ENCODE measurements at places on chromosomes 2 and 18.
A peak's percentile ranks its signal among the peaks of the same experiment; 100 is the strongest.

DNA sequence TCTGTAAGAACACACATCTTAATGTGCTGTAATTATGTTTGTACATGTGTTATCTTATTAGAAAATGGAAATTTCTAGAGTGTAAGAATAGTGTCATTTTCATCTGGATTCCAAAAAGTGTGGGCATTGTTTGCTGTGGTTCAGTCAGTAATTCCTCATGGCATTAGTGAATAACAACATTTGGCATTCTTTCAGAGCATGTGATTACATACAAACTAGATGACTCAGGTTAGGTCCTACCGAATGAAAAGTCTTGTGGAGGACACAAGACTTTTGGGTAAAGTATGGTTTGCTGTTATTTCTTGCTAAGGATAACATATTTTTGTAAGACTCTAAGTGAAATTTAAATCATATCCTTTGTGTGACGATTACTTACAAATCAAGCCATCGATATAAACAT, 593.1 kb upstream of the NRXN1 start:
- no peak for DNase-seq

GRCh38 chr2:70118798-70119454, 31.6 kb downstream of the PCBP1 start:
- DNase-seq = no peak

GRCh38 chr2:222888716-222889115, 27.9 kb downstream of the ACSL3 start:
- no peak for DNase-seq

DNA sequence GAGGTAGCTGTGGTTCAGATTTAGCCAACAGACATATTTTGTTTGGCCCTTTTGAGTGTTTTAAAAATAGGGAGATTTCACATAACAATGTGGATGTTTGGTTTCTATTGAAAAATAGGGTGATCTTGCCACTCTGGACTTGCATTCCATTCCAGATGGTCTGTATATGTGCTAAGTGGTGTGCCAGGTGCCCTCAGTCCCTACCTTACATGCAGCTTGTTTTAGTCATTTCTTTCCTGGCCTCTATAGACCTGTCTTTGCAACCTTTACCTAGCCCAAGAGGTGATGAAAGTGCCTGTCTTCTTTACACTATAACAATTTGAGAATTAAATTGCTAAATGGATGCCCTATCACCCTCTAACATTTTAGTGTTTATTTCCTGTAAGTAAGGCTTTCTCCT, 11.1 kb downstream of the EML4 start:
- no peak for DNase-seq

GRCh38 chr2:159807183-159808031, 9.4 kb upstream of the CD302 start:
- DNase-seq = peak; percentile 57

- peak; percentile 52 for DNase-seq
Observed at GRCh38 chr2:154992826-154993225, 294.3 kb downstream of the KCNJ3 start.

DNA sequence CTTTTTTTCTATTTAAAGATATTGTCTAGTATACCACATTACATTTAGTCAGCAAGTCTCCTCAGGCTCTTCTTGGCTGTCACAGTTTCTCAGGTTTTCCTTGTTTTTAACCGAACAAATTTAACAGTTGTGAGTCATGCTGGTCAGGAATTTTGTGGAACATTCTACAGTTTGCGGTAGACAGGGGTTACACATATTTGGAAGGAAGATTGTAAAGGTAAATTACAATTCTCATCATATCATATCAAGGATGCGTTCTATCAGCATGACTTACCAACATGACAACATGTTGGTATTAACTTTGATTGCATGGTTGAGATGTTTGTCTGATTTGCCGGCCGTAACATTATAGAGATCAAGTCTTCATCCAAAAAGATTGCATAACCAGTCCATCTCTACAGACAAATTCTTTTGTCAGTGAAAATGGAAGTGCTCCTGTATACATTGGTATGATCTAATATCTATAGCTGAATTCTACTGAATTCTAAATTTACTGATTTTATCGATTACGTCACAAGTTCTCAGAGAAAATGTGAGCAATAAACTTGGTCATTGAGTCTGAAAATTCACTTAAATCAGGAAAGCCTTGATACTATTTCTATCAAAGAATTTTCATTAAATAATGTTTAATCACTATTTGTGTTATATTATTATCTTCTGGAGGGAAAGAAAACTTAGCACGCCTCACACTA, 664.4 kb upstream of the SLC8A1 start:
- no peak for DNase-seq

GRCh38 chr2:144834363-144834762, 314.4 kb upstream of the ZEB2 start:
- DNase-seq = no peak

DNA sequence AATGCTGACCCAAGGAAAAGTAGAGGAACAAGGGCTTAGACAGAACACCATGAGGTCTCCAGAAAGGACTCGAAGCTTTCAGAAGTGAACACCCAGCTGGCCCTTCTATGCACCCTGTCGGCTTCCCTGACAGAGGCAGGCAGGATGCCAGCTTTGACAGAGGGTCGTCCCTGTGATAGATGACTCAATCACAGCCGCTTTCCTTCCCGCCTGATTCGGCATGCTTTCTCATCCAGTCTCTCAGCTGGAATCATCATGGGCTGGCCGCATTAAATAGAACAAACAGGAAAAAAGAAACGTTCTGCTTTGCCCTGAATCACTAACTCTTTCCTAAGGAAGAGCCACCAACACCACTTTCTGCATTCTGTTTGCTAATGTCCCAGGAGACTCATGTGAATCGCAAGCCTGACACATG, 140.3 kb upstream of the RAB12 start:
- DNase-seq = peak; percentile 94

GRCh38 chr2:215856080-215856479, 157.3 kb downstream of the MREG start:
- DNase-seq = peak; percentile 31

DNA sequence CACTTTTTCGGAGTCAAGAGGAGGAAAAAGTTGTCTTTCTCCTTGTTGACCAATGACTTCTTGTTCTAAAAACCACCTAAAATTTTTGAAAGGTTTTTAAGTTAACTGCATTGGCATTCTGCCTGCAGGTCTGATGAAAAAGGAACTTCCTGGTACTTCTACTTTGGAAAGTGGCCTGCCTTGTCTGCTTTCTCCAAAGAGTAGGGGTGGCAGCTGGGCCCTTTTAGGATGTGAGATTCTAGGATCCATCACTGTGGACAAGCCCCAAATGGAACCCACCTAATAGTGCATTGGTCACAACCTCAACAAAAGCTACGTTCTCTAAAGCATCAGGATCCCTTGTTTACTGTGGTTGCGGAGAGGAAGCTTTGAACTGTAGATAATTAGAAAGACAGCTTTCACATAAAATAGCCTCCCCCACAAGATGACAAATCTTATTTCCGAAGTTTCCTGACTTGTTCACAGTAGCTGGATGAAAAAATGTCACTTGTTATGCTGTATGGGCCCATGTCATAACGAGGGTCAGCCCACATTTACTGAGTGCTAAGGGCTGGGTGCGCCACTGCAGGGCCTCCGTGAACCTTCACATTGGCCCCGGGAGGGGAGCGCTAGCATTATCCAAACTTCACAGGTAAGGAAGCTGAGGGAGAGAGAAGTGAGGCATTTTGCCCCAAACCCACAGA, 17.4 kb downstream of the ASPRV1 start:
- DNase-seq = no peak

DNA sequence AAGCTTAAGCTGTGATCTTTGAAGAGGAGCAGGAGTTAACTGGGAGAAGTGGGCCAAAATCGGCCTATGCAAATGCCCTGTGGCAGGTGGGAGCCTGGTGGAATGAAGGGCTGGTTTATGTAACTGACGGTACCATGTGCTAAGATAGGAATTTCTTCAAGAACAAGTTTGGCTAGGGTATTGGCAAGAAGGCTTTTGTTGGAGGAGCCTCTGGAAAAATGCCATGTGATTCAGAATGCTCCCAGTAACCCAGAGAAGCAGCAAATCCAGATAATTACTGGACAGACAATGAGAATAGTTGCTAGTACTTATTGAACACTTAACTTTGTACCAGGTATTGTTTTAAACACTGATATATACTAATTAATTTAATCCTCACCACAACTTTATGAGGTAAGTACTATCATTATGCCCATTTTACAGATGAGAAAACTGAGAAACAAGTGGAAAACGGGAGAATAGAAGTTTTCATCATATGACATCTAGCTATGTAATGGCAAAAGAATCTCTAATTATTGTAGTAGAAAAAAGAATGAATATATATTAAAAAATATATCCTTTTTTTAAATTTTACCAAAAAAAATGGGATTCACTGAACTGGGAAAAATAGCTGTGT, 9.1 kb upstream of the FAM124B start:
- no peak for DNase-seq

GRCh38 chr2:16416651-16417050, 249.0 kb downstream of the CYRIA start:
- no peak for DNase-seq

DNA sequence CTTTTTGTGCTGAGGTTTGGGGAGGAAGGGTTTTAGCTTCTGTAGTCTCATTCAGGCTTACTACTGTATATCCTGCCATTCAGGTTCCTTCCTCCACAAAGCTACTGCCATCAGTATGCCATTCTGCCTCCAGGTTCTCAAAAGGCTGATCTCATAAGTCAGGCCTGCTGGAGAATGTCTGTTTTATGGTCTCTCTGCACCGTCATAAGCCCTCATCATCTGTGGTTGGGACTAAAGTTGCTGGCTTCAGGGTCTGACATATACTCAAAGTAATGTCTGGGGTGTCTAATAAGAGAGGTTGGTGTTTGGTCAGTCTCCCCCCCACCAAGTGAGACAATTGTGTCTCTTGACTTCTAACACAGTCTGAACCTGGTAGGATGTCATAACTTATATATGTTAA, 36.2 kb upstream of the CCBE1 start:
- DNase-seq = no peak
